ENCODE measurements at places on chromosomes 1 and 21. TPM values are rescaled to one million over a fixed set of nuclear protein-coding genes. Genes with fewer than 3 reads are reported as not detected.
A peak's percentile ranks its signal among the peaks of the same experiment; 100 is the strongest.

GRCh38 chr1:107683683-107684082 is 281.3 kb downstream of the VAV3 start:
- peak overlapping the region; percentile 66 for H3K27ac ChIP-seq
- peak overlapping the region; percentile 53 for H3K4me3 ChIP-seq
- DNase-seq: no peak
- no peaks in the 10 kb centered on the region for H3K4me1 ChIP-seq
- H3K36me3 ChIP-seq: no peaks in the 10 kb centered on the region

- no peaks in the 10 kb centered on the region for H3K4me1 ChIP-seq
- no peak for DNase-seq
- no peaks in the 10 kb centered on the region for H3K27me3 ChIP-seq
- no peaks in the 10 kb centered on the region for H3K36me3 ChIP-seq
- no peak overlapping the region for H3K27ac ChIP-seq
These were observed 76.6 kb upstream of the SAMD13 start for GRCh38 chr1:84224905-84225304.

ZNF691 gene
- 2.9 TPM for total RNA-seq

UTS2 gene
- not detected for total RNA-seq

- DNase-seq: no peak
- peak overlapping the region; percentile 51 for H3K4me3 ChIP-seq
- H3K27ac ChIP-seq: no peak overlapping the region
- H3K27me3 ChIP-seq: no peaks in the 10 kb centered on the region
These were observed 92.6 kb upstream of the CASZ1 start for GRCh38 chr1:10888791-10889649.

GRCh38 chr1:56434025-56434424 is 145.3 kb downstream of the PLPP3 start:
- peaks cover 36% of the 10 kb centered on the region for H3K4me1 ChIP-seq
- H3K27me3 ChIP-seq: no peaks in the 10 kb centered on the region
- H3K27ac ChIP-seq: no peak overlapping the region
- H3K36me3 ChIP-seq: no peaks in the 10 kb centered on the region
- no peak for DNase-seq
- H3K4me3 ChIP-seq: no peak overlapping the region

CD34 gene
- total RNA-seq: 1.3 TPM

GRCh38 chr1:217734973-217735372 is 103.8 kb downstream of the SPATA17 start:
- no peaks in the 10 kb centered on the region for H3K36me3 ChIP-seq
- DNase-seq: no peak
- H3K4me1 ChIP-seq: no peaks in the 10 kb centered on the region
- no peaks in the 10 kb centered on the region for H3K27me3 ChIP-seq

PRDM2 gene
- 37.4 TPM for total RNA-seq

TCP10L gene
- total RNA-seq: not detected

IL19 gene
- total RNA-seq: 16.3 TPM

DNA sequence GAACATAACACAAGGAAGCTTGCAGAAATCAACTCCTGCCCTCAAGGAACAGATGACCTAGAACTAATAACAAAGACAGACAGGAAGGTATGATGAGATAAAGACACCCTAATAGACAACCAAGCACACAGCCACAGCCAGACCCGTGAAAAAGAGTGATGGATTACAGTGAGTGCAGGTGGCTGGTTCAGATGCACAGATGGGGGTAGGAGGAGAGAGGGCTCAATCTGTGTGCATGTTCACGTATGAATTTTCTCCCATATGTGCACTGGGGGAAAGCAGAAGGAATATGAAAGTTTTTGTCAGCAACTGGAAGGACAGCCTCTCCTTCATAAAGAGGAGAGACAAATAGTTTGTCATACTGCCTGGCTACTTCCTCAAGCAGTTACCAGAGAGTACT is 367.1 kb downstream of the PBX1 start:
- H3K4me3 ChIP-seq: no peak overlapping the region
- no peaks in the 10 kb centered on the region for H3K27me3 ChIP-seq
- H3K4me1 ChIP-seq: no peaks in the 10 kb centered on the region

DNA sequence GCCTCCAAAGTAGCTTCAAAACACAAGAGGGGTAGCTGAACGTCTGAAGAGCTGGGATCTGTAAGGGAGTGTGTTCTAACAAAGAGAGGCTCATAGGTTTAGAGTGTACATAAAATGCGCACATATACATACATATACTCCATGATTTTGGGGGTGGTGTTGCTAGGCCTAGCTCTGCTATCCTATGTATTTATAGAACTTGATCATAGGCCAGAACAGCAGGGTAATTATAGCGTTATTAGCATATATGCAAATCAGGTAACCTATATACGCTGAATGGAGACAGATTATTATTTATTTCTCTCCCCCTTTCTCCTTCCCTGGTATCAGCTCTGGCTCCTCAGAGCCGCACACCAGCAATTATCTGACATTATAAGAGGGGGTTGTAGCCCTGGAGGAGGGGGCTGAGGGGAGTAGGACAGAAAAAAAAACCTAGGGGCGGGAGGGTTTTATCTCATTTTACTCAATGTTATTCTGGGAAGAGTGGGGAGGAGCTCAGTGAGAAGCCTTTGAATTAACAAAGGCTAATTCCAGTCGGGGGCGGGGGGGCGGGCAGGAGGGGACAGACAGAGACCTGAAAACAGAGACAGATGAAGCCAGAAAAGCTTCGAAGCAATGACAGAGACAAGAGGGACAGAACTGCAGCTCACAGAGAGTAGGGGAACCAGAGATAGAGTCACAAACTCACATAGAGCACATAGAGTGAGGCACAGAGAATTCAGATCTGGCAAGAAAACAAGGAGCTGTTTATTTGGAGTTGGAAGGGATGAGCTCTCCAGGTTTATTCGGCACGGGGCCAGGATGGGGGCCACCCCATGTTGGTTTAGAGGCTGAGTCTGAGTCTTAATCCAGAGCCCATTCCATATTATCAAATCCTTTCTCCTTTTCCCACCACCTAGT is 63.0 kb downstream of the RHBG start:
- peaks cover 22% of the 10 kb centered on the region for H3K4me1 ChIP-seq
- H3K27ac ChIP-seq: no peak overlapping the region
- H3K4me3 ChIP-seq: no peak overlapping the region
- H3K36me3 ChIP-seq: no peaks in the 10 kb centered on the region

GRCh38 chr1:56284928-56285327 is 294.4 kb downstream of the PLPP3 start:
- H3K36me3 ChIP-seq: no peaks in the 10 kb centered on the region
- no peaks in the 10 kb centered on the region for H3K27me3 ChIP-seq
- H3K4me1 ChIP-seq: no peaks in the 10 kb centered on the region
- no peak overlapping the region for H3K27ac ChIP-seq
- no peak overlapping the region for H3K4me3 ChIP-seq

DNA sequence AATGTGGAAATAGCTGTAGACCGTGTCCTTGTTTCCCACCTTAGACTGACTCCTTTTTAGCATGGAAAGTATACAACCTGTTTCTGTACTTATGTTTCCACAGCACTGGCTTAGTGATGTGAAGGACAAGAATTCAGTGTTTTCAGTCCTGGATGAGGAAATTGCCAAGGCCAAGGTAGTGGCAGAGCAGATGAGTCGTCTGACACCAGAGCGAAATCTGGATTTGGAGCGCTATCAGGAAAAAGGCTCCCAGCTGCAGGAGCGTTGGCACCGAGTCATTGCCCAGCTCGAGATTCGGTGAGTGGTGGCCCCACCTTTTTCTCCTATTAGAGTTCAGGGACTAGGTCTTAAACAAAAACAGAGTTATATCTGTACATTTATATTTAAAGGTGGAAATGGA is 112.6 kb downstream of the MACF1 start:
- no peaks in the 10 kb centered on the region for H3K27me3 ChIP-seq
- DNase-seq: no peak
- H3K4me3 ChIP-seq: no peak overlapping the region
- no peak overlapping the region for H3K27ac ChIP-seq

DNA sequence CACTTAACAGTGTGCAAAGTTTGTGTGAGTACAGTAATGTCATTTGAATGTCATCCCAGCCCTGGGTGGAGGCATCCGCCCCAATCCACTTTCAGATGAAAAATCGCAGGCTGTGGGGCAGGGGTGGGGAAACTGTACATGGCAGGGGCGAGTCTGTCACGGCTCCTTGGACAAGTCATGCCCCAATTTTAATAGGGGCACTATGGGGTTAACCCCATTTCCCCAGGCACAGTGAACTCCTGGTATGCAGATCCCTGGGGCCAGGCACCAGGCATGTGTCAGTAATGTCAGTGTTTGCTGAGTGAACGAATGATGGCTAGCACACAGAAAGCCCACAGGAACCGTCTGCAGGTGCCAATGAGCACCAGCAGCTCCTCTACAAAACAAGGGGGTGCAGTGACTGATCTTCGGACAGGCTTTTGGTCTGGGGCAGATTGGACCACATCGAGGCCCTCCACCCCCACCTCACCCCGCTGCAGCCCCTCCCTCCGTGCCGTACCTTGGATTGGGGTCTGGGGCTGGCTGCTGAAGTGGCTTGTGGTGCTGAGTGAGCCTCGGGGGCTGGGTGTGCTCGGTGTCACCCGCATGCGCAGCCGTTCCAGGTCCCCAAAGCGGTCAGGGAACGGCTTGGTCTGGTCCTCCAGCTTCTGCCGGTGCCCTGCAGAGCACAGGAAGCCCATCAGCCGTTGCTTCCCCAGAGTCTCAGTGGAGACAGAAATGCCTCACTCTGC is 23.2 kb downstream of the RUNX3 start:
- DNase-seq: no peak
- H3K27me3 ChIP-seq: peaks cover 53% of the 10 kb centered on the region
- no peak overlapping the region for H3K4me3 ChIP-seq
- H3K4me1 ChIP-seq: no peaks in the 10 kb centered on the region
- H3K36me3 ChIP-seq: no peaks in the 10 kb centered on the region

DNA sequence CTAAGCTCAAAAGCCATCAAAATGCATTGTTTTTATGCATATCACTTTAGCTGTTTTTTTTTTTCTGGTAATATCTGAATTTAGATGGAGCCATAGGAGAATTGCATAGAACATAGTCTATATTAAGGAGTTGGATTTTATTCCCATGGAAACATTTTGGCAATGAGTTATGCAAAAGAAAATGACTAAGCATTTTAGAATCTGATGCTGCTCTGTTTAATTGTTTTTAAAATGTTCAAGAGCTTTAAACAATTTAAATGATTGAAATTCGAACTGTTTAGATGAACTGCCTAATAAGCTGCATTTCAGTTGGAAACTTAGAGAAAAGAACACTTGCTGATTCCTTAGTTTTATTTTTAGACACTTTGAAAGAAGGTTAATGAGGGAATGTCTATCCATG is 1531.5 kb upstream of the B3GALT2 start:
- H3K36me3 ChIP-seq: no peaks in the 10 kb centered on the region
- H3K4me3 ChIP-seq: no peak overlapping the region
- H3K27ac ChIP-seq: no peak overlapping the region
- H3K27me3 ChIP-seq: no peaks in the 10 kb centered on the region
- no peak for DNase-seq
- no peaks in the 10 kb centered on the region for H3K4me1 ChIP-seq

- no peaks in the 10 kb centered on the region for H3K4me1 ChIP-seq
- no peak overlapping the region for H3K4me3 ChIP-seq
- H3K27ac ChIP-seq: no peak overlapping the region
- H3K36me3 ChIP-seq: no peaks in the 10 kb centered on the region
- no peak for DNase-seq
- H3K27me3 ChIP-seq: no peaks in the 10 kb centered on the region
These were observed 52.1 kb upstream of the SLC44A3 start for GRCh38 chr1:94768036-94768435.

- H3K4me1 ChIP-seq: peaks cover 5% of the 10 kb centered on the region
- H3K27me3 ChIP-seq: peaks cover 20% of the 10 kb centered on the region
- no peak overlapping the region for H3K4me3 ChIP-seq
- DNase-seq: no peak
- H3K36me3 ChIP-seq: no peaks in the 10 kb centered on the region
These were observed 89.5 kb upstream of the CD53 start for GRCh38 chr1:110783292-110783918.

DNA sequence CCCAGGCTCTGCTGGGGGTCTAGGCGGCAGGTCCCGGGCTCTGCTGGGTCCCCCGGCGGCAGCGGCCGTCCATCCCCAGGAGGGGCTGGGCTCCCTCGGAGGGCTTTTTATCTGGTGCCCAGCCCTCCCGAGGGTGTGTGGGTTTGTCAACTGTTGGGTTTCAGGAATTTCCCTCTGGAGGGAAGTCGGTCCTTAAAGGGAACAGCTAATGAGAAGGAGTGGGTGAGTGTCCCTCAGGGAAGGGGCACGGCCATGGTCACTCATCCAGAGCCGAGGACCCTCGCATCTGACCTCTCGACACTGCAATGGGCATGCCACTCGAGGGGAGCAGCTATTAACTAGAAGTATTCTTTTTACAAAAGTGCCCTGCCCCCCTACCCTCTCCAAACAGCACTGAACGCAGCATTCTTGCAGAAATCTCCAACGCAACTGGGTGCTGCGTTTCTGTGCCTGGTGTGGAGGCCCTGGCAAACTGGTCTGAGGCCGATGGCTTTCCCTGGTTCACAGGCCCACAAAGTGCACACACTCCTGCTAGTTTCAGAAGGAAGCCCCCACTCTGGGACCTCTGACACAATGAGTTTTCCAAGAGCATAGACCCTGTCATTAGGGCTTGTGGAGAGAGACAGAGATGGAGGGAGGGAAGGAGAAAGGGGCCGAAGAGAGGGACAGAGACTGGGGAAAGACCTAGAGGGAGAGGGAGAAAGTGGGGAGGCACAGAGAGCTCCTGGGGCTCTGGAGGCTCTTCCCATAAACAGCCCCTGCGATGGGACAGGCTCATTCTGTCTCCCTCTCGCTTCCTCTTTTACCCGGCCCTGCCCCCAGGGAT is 1.0 kb upstream of the TSPEAR start:
- DNase-seq: no peak
- peaks cover 13% of the 10 kb centered on the region for H3K4me1 ChIP-seq
- peaks cover 88% of the 10 kb centered on the region for H3K27me3 ChIP-seq
- H3K4me3 ChIP-seq: no peak overlapping the region
- no peaks in the 10 kb centered on the region for H3K36me3 ChIP-seq

GRCh38 chr1:171344473-171344820 is 30.5 kb downstream of the FMO4 start:
- H3K36me3 ChIP-seq: no peaks in the 10 kb centered on the region
- H3K4me1 ChIP-seq: no peaks in the 10 kb centered on the region
- no peak overlapping the region for H3K27ac ChIP-seq
- no peak for DNase-seq
- H3K27me3 ChIP-seq: no peaks in the 10 kb centered on the region

- no peak overlapping the region for H3K4me3 ChIP-seq
- H3K27me3 ChIP-seq: no peaks in the 10 kb centered on the region
- H3K27ac ChIP-seq: no peak overlapping the region
- H3K4me1 ChIP-seq: peaks cover 4% of the 10 kb centered on the region
- DNase-seq: no peak
- H3K36me3 ChIP-seq: no peaks in the 10 kb centered on the region
These were observed 5.3 kb upstream of the ADAMTS5 start for GRCh38 chr21:26972192-26972591.

DNA sequence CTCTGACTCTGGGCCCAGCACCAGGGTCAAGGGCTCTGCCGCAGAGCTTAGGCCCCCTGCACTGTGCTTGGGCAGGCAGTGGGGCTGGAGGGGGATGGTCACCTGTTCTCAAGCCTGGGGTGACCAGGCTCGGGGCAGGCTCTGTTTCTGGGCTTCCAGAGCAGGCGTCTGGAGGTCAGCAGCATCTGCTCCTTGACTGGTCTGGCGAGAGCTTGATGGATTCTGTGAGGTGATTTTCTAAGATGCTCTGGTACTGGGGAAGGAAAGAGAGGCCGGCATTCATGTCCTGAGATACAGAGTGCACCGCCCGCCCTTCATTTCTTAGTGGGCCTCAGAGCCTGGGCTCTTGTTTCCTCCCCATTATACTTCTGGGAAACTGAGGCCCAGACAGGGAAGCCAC is 24.5 kb downstream of the RAB7B start:
- H3K4me3 ChIP-seq: no peak overlapping the region
- DNase-seq: no peak
- no peaks in the 10 kb centered on the region for H3K36me3 ChIP-seq

GRCh38 chr1:116096013-116096618 is 15.1 kb upstream of the MAB21L3 start:
- peaks cover 15% of the 10 kb centered on the region for H3K4me1 ChIP-seq
- H3K27me3 ChIP-seq: no peaks in the 10 kb centered on the region
- DNase-seq: no peak
- no peaks in the 10 kb centered on the region for H3K36me3 ChIP-seq
